HFF-Myc (cell line): ENCODE measurements at places on chromosomes 3 and 15.

DNA sequence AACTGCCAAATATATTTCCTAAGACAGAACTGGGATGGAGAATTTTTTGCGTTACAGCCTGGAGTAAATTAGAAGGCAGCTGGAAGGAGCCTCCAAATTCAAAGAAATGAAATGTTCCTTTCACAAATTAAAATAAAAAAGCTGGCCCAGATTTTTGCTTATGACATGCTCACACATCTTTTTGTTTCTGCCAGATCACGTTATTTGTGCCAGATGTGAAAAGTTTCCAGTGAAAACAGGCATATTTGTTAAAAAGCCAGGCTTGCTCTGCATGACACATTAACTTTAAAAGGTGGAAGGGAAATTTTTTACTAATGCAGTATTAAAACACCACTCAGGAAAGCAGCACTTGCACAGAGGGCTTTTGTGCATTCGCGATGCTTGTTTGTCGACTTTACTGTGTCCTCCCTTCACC, 23.3 kb upstream of the ACKR4 start:
- DNase-seq: no peak

DNA sequence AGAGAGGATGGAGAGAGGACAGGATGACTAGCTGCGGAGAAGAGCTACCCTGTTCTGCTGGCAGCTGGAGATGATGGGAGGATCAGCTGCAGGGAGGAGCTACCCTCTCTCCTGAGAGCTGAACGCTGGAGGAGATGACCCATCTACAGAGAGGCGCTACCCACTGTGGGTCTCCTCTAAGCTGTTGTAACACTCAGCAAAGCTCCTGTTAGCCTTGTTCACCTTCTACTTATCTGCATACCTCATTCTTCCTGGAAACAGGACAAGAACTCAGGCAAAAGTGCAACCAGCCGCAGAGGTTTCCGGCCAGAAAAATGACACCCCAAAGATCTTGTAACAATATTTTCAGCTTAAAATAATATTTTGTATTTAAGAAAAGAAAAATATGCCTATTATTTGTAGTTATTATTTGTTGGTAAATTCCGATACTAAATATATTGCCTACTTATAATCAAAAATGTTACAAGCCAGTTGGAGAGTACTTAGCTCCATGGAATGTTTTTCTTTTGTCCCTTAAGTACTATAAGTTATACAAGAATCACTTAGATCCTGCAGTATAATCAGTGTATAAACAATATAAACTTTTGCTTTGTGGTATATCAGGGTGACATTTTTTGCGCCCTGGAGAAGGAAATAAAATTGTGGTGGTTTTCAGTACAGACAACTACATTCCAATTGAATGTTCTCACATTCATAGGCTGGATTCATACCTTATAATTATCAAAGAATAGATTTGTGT, 1188.0 kb upstream of the CADM2 start:
- no peak for DNase-seq

DNA sequence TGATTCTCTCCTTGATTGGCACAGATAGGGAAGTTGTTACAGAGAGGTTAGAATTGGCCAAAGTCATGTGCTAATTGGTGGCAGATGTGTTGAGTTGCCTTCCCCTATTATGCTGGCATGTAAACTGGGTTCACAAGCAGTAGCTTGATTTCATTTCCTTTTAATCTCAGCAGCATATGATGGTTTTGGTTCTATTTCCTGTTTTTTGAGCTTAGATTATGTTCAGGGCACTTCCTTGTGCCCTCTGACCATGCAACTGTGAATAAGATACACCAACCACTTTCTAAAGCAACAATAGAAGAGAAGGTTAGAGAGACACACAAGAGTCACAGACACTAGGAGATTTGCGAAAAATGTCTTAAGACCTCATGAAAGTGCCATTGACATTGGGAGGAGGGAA, 16.5 kb downstream of the HPS3 start:
- no peak for DNase-seq

- no peak for DNase-seq
These were observed 109.5 kb downstream of the ADAM10 start for GRCh38 chr15:58639992-58640391.

GRCh38 chr15:77629070-77630030, 3.4 kb downstream of the LINGO1 start:
- DNase-seq: no peak

DNA sequence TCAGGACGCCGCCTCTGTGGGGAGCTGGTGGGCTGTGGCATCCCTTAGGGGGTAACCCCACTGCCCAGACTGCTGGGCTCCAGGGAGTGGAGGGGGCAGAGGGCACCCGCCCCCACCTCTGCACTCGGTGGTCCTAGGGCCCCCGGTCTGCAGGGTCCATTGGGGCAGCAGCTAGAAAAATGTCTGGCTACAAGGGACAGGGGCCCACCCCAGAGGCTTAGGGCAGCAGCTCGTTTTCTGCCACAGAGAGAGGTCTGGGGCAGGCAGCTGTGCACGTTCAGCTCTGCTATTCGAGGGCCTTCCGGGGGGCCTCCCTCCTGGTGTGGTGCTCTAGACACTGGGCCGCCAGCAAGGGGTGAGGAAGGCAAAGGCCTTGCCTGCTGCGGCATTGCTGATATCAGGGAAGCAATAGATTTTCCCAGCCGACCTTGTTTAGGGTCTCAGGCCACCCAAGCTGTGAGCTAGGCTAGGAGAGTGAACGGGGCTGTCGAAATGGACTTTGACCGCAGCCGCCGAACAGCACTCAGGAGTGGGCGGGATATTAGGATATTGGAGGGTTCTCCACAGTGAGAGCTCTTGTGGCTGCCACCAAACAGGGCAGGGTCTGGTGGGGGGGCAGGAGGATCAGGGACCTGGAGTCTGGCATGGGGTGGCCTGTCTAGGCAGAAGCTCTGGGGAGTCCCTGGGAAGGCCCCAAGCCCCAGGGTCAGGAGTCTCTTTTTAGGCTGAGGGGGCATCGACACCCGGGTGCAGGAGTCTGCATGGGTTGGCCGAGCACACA, 61.4 kb upstream of the KLF13 start:
- no peak for DNase-seq

- DNase-seq: no peak
These were observed 18.3 kb downstream of the EHD4 start for GRCh38 chr15:41954036-41954435.

GRCh38 chr3:42914771-42915515, 9.0 kb downstream of the ZNF662 start:
- DNase-seq: no peak

DNA sequence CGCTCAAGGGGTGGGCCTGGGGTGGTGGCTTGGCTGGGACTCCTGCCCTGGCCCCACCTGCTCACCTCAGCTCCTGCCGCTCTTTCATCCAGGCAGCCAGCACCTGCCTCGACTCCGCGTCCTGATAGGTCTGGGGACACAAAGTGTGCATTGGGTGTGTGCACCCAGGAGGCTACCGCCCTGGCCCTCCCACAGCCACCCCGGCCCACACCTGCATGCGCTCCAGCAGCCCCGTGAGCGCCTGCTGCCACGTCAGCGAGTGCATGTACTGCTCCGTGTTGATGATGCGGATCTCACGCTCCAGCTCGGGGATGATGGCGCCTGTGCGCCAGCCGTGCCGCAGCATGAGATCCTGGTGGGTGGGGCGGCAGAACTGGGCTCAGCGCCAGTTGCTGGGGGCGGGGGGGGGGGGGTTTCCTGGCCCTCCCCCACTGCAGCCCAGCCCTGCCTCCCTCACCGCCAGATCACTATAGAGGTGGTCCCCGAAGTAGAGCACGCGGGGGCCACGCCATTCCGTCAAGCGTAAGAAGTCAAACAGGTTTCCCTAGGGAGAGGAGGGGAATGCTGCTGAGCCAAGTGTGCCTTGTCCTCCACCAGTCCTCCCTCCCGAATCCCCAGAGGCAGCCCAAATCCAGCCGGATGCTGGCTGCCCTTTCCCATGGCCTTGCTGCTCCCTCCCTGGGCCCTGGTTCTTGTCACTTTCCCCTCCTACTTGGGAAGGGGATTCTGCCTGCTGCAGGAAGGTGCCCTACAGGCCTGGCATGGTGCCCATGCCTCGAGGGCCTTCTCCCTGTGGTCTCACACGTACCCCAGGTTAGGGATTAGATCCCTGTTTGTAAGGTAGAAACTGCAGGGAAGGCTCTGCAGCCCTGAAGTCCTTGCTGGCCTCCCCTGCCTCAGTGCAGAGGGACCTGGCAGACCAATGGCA, 8.6 kb downstream of the NT5DC2 start:
- DNase-seq: no peak

DNA sequence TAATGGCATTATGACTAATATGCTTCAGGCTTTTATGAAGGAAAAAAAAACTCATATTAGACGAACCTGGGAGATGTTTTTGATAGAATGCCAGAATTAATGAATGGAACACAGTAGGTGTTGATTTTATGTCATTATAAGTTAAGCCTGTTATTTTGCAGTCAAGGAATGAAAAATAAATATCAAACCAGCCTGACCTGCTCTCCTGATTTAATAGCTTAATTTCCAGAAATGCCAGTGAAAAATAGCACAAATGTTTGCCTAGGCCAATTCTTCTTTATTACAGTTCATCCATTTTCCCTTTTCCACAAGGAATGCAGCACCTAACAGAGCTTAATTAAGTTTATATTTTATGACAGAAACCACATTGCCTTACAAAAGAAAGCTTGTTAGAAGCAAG, 292.0 kb downstream of the TBL1XR1 start:
- no peak for DNase-seq

DNA sequence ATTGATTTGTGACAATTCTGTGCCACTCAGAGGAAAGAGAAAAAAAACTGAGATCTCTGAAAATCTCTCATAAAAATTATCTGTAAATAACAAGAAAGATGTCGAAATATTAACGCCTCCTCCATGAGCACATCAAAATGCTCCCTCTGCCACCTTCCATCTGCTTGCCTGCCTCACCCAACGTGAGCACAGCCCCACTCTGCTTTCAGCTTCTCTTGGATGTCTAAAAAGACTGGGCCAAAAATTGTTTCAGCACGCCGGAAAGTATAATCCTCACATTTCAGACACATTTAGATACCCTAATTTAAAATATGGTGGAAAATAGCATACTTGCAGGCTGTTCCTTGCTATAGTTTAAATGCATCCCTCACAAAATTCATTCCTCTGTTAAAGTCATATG, 57.1 kb downstream of the ERC2 start:
- DNase-seq: no peak

DNA sequence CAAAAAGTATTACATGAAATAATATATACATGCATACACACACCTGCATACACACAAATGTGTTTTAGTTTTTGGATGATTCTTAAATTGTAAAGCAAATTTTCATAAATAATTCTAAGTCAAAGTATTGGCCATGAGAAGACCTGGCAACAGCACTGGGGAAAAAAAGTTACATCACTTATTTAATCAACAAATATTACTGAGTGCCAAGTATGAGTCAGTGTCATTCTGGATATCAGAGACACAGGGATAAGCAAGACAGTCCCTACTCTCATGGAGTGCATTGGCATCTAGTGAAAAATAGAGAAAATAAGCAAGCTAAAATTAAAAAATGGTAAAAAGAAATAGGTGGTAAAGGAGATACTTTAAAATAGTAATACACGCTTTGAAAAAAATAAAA, 29.4 kb upstream of the GUCA1C start:
- no peak for DNase-seq

DNA sequence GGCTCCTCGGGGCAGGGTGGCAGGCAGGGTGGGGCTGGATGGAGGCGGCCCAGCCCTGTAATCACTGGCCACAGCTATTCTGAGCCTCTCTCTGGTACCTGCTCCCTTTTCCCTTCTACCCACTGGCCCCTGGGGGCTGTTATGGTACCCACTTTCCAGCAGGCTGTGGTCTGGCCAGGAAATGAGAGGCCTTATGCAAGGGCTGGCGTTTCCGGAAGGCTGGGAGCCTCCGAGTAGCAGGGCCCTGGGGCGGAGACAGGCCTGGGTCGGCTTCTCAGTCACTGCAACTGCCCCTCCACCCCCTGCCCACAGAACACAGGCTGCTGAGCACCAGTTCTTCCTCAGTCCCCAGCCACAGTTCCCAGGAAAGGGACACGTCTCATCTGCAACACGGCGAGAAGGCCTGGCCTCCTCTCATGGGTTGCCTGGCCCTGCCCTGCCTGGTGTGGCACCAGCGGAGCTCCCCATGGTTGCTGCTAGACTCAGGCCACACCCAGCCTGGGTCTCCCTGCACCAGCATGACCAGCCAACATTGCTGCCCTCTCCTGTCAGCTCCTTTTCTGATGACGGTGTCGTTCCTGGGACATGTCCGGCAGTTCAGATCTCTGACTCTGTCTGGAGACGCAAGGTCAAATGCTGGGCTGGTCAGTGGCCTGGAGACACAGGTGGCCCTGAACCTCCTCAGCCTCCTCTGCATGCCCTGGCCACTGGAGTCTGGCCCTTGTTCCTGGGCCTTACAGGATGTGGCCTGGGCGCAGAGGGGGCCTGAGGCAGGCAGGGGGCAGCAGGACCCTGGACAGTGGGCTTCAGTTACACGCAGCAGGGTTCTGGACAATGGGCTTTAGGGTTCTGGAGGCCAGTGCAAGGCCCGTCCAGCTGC, 6.5 kb downstream of the CHST13 start:
- no peak for DNase-seq

DNA sequence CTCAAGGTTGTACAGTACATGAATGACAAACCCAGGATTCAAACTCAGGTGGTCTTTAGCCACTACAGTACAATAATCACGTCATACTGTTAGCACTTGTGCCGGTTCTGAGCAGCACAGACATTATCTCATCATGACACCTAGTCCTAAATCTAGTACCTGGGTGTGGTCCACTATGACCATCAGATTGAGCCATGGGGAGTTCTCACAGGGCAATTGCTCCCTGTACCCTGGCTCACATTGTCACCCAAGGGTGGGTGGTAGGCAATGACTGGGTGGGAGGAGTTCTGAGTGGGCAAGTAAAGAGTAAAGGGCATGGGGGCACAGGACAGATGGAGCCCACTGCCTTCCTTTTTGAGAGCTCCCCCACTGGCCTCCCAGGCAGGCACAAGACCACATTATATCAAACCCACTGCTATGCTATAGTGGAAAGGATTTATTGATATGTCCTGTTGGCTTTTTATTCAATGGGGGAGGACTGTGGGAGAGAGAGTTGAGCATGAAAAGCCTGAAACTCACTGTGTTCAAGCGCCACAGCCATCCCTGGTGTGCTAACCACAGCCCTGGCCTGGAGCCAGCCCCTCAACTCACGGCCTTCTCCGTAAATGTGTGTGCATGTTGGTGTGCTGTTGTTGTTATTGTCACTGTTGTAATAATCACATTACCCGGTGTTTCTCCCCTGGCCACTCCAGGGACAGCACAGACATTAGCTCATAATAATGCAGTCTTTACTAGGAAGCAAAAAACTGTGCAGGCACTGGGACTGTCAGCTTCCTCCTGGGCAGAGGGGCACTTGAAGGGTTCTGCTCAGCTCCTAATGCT, 27.3 kb downstream of the ADCY5 start:
- no peak for DNase-seq

- DNase-seq: no peak
These were observed 89.7 kb upstream of the PROK2 start for GRCh38 chr3:71874618-71875017.

GRCh38 chr15:91965501-91966193, 112.1 kb downstream of the SLCO3A1 start:
- DNase-seq: no peak
